Liver (tissue), 10 donors: ENCODE measurements at places on chromosomes 1 and 21. TPM values are rescaled to one million over a fixed set of nuclear protein-coding genes. Genes with fewer than 3 reads are reported as not detected.

NUDT4B gene
- 21.0 TPM for total RNA-seq

- H3K27me3 ChIP-seq: no peaks in the 10 kb centered on the region
- no peak for DNase-seq
- no peaks in the 10 kb centered on the region for H3K36me3 ChIP-seq
Measured at GRCh38 chr1:10834770-10835412, 38.4 kb upstream of the CASZ1 start.

GRCh38 chr1:42239041-42239440 lies 74.5 kb upstream of the GUCA2A start:
- no peaks in the 10 kb centered on the region for H3K36me3 ChIP-seq
- no peak overlapping the region for H3K27ac ChIP-seq
- DNase-seq: no peak
- no peak overlapping the region for H3K4me3 ChIP-seq
- H3K4me1 ChIP-seq: no peaks in the 10 kb centered on the region
- H3K27me3 ChIP-seq: no peaks in the 10 kb centered on the region

LIPI gene
- not detected for total RNA-seq

DNA sequence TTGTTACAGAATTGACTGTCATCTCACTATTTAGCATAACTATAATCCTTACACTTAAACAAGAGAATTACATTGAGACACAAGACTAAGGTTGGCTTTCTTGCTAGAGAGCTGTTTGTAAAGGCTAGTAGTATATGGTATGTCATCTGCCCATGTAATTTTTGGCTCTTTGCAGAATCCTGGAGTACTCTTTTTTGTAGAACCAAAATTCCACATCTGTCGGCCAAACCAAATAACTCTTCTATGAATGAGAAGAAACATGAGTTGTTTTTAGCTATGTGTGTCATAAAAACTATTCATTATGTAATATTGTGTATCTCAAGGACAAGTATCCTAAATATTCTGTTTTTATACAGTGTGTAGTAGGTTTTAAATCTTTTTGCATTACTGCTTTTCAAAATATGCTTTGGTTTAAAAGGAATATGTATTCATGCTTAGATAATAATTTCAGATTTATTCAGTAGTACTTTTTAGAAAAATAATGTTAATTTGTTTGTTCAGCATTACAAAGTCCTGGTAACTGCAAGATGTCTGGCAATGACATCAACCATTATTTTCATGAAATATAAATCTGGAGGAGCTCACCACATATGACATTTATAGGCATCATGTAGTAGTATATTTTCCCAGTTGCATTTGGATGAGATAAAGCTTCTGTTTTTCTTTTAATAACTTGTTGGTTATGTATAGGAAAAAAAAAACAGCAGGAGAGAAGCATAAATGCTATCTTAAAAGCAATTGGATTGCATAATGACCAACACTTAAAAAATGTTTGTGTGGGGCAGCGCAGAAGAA lies 159.8 kb downstream of the HS2ST1 start:
- H3K27me3 ChIP-seq: no peaks in the 10 kb centered on the region
- no peaks in the 10 kb centered on the region for H3K4me1 ChIP-seq
- DNase-seq: no peak
- H3K4me3 ChIP-seq: no peak overlapping the region
- H3K36me3 ChIP-seq: no peaks in the 10 kb centered on the region
